ENCODE measurements at places on chromosomes 6 and 20.

DNA sequence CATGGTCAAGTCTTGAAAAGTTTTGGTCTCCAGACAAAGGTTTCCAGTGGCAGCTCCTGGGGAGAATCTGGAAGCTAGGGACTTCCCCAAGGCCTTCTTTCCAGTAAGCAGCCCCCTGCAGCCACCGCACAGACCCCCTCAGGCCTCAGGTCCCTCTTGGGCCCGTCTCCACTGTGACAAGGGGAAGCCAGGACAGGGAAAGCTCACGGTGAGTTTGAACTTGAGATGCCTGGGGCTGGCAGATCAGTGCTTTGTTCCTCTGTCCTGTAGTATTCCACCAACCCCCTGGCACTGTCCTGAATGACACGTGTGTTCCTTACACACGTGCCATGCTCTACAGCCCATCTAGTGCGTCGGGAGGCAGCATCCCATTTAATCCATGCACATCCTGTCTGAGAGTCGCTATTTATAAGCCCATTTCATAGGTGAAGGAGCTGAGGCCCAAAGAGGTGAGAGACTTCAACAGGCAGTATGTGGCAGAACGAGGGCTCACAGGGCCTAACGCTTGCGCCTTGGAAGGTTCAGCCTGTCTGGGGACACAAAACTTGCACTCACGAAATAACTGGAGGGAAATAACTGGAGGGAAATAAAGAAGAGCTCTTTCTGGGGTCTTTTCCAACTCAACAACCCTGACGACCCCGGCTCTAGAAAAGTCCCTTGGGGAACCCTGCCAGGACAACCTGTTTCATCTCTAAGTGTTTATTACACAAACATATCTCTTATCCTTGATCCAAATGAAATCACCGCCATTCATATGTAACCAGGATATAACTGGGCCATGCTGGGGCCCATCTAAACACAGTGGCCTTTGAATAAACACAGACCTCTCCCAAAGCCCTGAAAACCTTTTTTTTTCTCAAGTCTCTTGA lies 123.0 kb downstream of the BANF2 start:
- no peak for DNase-seq

- no peak for DNase-seq
Observed at GRCh38 chr6:31125586-31126363, 5.5 kb upstream of the CDSN start.

- peak; percentile 30 for DNase-seq
Observed at GRCh38 chr6:44078827-44079671, 48.2 kb downstream of the MRPL14 start.

DNA sequence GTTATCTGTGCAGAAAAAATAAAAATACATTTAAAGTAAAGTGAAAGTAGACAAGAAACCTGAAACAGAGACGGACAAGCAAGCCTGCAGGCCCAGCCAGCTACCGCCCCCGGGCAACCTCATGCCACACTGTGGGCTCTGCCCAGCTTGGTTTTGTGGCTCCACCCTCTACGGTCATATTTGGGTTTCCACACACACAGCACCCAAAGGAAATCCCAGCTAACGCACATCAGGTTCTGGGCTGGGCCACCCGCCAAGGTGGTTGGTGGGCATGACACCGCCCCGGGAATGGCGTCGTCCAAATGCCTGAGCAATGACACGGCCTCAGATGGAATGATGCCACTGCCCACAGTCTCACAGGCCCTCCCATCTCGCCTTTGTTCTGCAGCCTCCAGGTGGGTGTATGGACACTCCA lies 22.9 kb downstream of the FAM110A start:
- DNase-seq = no peak

DNA sequence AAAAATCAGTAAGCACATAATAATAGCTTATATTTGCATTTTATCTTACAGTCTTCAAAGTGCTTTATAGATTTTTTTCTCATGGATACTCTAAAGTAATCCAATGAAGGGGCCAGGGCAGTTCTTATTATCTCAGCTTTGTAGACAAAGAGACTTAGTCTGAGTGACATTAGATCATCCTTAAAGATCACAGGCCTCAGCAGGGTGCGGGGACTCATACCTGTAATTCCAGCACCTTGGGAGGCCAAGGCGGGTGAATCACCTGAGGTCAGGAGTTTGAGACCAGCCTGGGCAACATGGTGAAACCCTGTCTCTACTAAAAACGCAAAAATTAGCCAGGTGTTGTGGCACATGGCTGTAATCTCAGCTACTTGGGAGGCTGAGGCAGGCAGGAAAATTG lies 14.5 kb downstream of the FERMT1 start:
- DNase-seq = no peak

DNA sequence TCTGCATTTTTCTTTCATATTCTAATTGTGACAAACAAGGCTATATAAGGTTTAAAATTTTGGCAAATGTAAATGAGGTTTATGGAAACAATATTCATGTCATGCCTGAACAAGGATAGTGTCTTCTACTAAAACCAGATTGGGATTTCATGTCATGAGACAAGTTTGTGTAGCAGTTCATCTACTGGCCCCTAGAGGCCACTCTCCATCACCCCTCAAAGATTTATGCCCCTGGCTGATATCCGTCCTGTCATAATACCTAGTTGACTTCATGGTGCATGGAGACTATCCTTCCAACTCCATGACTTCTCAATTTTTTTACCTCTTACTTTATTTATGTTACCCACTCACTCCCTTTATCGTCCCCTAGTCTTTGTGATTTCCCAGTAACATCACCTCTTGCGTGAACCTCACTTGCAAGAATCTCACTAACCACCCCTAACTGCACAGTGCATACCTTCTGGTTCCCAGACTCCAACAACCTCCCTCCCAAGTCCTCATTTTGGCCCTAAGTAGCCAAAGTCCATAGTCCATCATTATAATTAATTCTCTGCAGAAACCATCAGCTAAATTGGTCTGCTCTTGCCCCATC lies 179.8 kb downstream of the TASP1 start:
- DNase-seq = no peak

DNA sequence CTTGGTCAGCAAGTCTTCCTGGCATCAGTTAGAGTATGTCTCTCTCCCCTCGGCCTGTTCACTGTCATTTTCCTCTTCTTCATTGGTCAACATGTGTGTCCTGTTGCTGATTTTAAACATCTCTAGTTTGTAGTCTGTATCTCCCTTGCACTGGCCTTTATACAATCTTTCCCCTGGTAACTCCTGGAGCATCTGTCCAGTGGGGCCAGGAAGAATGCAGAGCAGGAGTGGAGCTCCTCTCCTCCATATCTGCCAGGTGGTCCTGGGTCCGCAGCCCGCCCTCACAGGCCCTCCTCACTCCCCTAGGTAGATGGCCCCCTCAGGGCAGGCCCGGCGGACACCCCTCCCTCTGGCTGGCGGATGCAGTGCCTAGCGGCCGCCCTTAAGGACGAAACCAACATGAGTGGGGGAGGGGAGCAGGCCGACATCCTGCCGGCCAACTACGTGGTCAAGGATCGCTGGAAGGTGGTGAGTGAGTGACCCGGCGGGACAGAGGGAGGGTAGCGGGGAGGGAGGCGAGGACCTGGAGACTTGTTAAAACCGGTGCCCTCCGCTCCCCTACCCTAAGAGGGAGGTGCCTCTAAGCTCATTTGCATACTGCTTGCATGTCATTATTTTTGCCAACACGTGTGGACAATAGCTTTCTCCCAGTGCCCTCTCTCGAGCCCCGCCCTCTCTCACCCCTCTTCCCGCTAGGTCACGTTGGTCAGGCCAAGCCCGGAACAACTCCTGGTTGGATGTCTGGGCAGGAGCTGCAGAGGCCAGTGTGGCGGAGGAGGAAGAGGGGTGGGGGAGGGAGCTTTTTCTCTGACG lies 3.2 kb downstream of the TTBK1 start:
- DNase-seq = no peak
